Heart right ventricle (tissue), 16 donors: ENCODE measurements at places on chromosomes 1 and 21. TPM values are rescaled to one million over a fixed set of nuclear protein-coding genes. Genes with fewer than 3 reads are reported as not detected.

GRCh38 chr1:8910914-8911313 is 32.4 kb upstream of the ENO1 start:
- no peak for DNase-seq

Gene MAGI3
- 6.9 TPM for total RNA-seq

DNA sequence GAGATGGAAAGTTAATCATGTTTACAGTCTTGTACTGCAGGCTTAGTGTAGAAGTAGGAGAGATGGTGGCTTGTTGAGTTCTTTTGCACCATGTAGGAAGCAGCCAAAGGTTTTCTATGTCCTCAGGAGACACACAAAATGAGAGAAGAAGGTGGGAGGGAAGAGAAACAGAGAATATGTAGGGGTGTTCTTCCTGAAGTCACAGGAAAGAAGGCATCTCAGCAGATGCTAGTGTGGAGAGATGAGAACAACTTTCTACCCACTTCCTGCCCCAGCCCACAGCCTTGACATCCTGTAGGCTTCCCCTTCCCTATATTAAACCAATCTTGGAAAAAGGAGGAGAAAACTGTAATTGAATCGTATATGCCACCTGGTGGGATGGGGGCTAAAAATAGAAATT is 217.0 kb downstream of the S1PR1 start:
- no peak for DNase-seq

- DNase-seq = no peak
These were observed 73.6 kb downstream of the TPR start for GRCh38 chr1:186301448-186301847.

DNA sequence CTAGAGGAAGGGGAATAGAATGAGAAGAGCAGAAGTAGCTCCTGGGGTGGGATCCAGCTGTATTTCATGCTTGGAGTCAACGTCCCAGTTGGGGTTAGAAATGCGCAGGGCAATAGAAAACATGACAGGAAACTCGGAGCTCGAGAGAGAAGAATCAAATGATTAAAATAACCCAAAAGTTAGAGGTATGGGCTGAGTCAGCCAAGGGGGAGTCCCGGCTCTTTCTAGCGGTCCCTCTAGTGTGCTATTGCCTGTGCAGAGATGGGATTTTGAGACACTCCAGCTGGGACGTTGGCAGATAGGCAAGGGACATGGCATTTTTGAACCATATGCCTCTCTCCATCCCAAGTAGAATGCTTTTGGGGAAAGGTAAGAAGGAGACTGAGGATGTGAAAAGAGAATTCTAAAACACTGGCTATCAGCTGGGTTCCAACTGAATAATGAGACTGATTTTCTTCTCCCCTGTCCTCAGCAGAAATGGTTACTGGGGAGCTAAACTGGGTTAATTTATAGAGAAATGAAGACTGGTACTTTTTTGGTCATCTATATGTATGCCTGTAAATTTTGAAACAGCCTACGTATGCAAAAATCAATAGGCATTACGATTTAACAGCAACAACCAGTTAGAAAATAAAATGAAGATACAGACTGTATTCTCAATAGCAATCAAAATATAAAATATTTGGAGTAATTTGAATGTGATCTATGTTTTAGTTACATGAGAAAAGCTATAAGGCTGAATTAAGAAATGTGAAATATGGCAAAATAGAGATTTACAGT is 7.0 kb upstream of the VPS26C start:
- DNase-seq = no peak

DNA sequence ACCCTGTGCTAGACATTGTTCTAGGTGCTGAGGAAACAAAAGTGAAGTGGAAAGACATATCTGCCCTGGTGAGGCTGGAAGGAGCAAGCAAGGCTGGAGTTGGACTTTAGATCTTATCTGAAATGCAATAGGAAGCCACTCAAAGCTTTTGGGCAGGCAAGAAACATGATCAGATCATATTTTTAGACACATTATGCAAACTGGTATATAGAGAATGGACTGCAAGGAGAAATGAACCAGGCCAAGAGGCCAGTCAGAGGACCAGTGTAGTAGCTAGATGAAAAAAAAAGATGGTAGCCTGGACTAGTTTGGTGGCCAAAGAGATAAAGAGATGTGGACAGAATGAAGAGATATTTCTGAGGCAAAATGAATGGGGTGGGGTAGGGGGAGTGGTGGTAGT is 46.3 kb downstream of the CCN1 start:
- no peak for DNase-seq

- no peak for DNase-seq
These were observed 163.9 kb downstream of the SLC45A1 start for GRCh38 chr1:8481650-8482380.

DNA sequence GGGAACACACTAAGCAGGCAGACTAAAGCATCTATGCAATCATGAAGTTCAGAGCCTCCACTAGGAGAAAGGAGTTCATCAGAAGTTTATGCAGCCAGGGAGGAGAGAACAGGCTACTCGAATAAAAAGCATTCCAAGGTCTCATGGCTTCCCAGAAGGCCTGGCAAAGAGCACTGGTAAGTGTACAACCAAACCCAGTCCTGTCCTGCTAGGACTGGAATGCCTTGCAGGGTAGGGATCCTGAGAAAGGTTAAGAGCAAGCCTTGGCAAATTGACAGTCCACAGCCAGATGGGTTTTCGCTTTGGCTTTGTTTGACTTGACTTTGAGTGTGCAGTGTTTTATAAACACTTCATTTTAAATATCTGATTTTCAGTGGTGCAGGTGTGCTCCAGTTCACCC is 133.6 kb upstream of the ATP1B1 start:
- no peak for DNase-seq

Gene DNAJC6
- 8.2 TPM for total RNA-seq

Gene RIPK4
- 0.05 TPM for total RNA-seq
